Fibroblast of villous mesenchyme (primary cell): ENCODE measurements at places on chromosomes 5 and 9. TPM values are rescaled to one million over a fixed set of nuclear protein-coding genes. Genes with fewer than 3 reads are reported as not detected.
A peak's percentile ranks its signal among the peaks of the same experiment; 100 is the strongest.

Gene OSMR
- total RNA-seq: 89.2 and 114 TPM in 2 replicates

Gene CARTPT
- total RNA-seq: not detected in 2 replicates

Gene GPR151
- total RNA-seq: not detected in 2 replicates

Gene FGF1
- total RNA-seq: 8.7 and 16.0 TPM in 2 replicates

Gene SLC4A9
- not detected in 2 replicates for total RNA-seq

Gene CDC25C
- total RNA-seq: 4.8 and 6.9 TPM in 2 replicates

Gene IFNA17
- total RNA-seq: not detected in 2 replicates

Gene MAST4
- 5.8 and 8.2 TPM in 2 replicates for total RNA-seq

Gene RBM27
- 20.6 and 32.0 TPM in 2 replicates for total RNA-seq

Gene CCDC69
- total RNA-seq: 3.0 and 3.2 TPM in 2 replicates

DNA sequence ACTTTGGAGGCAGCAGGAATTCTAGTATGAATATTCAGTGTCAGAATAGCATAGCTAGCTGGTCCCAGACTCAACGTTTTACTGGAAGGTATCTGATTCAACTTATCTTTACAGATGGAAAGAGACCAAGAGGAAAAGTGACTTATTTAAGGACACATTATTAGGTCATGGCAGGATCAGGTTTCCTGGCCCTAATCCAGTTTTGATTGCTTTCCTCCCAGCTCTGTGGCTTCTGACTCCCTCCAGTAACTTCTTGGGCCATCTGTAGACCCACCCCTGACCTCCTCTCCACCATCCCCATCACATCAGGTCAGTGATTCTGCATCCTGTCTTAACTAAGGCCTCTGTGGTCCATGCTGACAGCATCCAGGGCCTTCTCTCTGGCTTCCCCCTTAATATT lies 38.4 kb downstream of the SH3TC2 start:
- no peak for DNase-seq

- peak; percentile 74 for DNase-seq
Measured at GRCh38 chr5:145856285-145856818, 16.5 kb downstream of the GRXCR2 start.

- peak; percentile 45 for DNase-seq
Measured at GRCh38 chr9:126398403-126399058, 71.9 kb downstream of the MVB12B start.

DNA sequence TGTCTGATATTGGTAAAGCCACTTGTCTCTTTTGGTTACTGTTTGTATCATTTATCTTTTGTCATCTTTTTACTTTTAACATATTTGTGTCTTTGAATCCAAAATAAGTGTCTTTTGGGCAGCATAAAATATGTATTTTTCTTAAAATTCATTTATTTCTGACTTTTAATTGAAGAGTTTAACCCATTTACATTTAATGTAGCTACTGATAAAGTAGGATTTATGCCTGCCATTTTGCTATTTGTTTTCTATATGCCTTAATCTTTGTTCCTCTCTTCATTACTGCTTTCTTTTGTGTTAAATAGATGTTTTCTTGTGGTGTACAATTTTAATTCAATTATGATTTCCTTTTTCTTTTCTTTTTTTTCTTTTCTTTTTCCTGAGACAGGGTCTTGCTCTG lies 60.9 kb downstream of the ESM1 start:
- no peak for DNase-seq

DNA sequence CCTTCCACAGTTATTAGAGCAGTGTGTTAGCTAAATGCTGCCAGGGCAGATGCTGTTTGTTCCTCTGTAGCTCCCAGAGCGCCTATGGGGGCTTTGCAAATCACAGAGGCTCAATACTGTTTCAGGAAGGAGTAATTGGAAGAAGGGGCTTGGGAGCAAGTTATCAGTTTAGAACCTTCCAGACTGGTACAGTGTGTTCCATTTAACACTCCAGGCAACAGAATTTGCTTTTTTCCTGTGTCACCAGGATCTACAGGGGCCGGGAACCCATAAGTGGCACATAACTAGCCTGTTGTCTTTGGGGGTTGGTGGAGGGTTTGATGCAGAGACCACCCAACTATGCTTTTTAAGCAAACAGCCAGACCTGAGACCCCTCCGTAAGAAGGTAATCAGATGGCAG lies 307.3 kb upstream of the KCNN2 start:
- DNase-seq: no peak

DNA sequence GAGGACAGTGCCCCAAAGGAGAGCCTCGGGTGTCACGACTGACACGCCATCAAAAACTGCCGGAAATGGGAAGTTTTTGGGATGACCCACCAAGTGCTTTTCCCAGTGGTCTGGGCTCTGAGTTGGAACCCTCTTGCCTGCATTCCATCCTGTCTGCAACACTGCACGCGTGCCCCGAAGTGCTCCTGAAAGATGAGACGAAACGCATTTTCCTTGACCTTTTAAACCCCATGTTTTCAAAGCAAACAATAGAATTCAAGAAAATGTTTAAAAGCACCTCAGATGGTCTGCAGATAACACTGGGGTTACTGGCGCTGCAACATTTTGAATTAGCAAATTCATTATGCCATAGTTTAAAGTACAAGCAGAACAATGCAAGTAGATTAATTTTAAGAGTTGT lies 92.9 kb downstream of the ANKRD18A start:
- no peak for DNase-seq

DNA sequence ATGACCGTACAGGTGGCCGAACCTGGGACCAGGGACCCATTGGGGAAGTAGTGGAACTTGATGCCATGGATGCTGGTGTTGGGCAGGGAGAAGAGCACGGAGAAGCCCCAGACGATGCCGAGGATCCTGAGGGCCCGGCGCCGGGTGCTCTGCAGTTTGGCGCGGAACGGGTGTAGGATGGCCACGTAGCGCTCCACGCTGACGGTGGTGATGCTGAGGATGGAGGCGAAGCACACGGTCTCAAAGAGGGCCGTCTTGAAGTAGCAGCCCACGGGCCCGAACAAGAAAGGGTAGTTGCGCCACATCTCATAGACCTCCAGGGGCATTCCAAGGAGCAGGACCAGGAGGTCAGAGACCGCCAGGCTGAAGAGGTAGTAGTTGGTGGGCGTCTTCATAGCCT lies 585 bp downstream of the NMUR2 start:
- DNase-seq: no peak

DNA sequence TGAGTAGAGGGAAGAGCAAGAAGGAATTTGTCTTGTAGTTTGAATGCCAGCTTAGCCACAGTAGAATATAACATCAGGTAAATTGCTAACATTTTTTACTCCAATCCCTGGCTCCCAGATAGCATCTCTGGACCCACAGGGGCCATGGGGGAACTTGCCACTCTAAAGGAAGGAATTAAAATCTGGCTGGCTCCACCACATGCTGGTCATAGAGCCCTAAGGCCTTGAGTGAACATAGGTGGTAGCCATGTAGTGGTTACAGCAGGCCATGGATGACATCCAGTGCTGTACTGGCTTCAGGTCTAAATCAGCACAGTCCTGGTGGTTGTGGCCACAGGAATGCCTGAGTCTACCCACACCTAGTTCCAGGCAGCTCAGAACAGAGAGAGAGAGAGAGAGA lies 109.9 kb upstream of the RGMB start:
- no peak for DNase-seq

GRCh38 chr9:75134495-75134894 lies 46.2 kb downstream of the OSTF1 start:
- no peak for DNase-seq

GRCh38 chr5:15518786-15519185 lies 18.8 kb downstream of the FBXL7 start:
- no peak for DNase-seq

DNA sequence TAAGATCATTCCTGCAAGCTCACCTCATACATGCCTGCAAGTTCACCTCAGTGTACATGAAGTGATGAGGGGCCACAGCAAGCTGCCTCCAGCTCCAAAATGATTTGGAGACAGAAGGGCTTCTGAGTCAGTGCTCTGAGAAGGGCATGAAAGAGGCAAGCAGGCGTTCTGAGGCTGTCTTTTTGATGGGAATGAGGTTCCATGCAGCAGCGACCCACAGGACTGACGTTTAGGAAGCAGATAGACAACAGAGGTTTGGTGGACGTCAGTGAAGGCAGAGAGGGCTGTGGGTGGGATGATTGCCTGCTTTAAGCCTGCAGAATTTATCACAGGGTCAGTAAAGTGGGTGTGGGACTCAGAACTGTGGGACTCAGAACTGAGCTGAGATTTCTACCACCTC lies 8.9 kb upstream of the SMIM32 start:
- no peak for DNase-seq

DNA sequence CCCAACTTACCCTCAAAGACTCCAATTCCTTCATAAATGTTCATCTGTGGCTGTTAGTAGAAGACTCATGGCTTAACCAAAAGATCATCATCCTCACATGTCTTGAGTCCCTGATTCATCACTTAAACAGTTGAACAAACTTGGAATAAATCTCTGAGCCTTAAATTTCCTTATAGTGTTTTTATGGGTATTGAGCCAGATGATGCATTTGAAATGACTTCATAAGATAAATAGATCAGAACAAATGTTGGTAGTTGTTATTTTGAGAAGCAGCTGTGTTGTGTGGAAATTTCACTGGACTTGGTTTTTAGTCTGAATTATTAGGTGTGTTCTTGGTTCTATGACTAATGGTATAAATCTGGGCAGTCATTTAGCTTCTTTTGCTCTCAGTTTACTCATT lies 236.2 kb downstream of the NNT start:
- peak; percentile 27 for DNase-seq

- no peak for DNase-seq
Measured at GRCh38 chr5:38883842-38884241, 38.0 kb downstream of the OSMR start.

- no peak for DNase-seq
Measured at GRCh38 chr5:15079566-15079965, 208.0 kb upstream of the ANKH start.

DNA sequence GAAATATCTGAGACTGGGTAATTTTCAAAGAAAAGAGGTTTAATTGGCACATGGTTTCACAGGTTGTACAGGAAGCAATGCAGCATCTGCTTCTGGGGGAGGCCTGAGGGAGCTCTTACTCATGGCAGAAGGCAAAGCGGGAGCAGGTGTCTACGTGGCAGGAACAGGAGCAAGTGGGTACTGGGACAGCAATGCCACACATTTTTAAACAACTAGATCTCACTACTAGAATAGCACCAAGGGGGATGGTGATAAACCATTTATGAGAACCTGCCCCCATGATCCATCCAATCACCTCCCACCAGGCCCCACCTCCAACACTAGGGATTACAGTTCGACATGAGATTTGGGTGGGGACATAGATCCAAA lies 47.6 kb upstream of the HOMER1 start:
- no peak for DNase-seq

GRCh38 chr9:70995511-70995910 lies 125.9 kb downstream of the TRPM3 start:
- DNase-seq: no peak

GRCh38 chr9:87886210-87886932 lies 3.7 kb downstream of the SPATA31E1 start:
- no peak for DNase-seq

DNA sequence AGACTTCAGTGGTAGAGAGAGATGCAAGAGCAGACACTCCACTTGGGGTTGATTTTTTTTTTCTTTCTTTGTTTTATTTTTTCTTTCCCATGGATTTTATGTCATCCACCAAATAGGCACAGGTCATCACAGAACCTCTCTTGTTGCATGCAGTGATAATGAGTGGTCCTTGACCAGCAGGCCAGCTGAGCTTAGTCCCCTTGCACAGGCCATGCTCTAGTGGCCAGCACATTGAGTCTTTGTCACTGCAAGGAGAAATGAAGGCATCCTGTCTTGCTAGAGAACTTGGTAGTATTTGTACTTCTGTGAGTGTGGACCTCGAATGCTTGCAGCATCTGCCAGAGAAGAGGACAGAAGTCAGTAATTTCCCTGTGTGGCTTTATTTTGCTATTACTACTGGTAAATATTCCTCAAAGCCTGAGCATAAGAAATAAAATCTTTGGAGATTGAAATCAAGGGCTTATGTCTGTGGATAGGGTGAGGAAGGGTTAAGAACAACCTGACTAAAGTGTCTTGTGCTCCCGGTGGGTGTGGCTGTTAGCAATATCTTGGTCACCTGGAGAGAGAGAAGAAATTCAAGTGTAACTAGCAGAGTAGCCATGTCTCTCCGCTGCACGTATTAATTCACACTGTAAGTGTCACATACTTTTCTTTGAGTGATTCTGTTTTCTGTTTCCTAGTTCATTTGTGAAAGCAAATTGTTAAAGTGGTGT lies 45.3 kb upstream of the NCS1 start:
- no peak for DNase-seq

DNA sequence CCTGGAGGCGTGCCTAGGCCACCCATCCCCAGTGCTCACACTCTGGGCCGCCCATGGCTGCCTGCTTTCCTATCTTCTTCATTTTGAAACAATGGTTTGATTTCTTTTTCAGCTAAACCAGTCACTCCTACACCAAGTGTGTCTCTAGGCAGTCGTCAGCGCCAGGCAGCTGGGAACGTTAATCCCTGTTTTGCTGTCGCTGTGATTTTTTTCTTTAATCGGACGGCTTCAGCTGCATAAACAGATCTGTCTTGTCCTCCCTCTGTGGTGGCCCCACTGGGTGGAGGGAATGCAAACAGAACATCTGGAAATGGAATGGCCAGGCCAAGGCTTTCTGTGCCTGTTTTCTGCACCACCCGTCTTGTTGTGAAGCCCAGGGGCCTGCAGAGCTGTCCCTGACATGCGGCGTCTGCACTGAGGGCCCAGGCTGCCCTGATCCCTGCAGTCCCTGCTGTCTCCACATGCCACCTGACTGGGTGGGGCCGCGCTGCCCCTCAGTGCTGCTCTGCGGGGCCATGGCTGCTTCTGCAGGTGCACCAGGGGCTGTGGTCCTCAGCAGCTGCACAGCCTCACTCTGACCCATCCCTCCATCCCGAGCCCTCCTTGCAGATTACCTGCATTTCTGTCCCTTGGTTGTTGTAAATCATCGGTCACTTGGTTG lies 51.5 kb downstream of the WNK2 start:
- DNase-seq: peak; percentile 11

DNA sequence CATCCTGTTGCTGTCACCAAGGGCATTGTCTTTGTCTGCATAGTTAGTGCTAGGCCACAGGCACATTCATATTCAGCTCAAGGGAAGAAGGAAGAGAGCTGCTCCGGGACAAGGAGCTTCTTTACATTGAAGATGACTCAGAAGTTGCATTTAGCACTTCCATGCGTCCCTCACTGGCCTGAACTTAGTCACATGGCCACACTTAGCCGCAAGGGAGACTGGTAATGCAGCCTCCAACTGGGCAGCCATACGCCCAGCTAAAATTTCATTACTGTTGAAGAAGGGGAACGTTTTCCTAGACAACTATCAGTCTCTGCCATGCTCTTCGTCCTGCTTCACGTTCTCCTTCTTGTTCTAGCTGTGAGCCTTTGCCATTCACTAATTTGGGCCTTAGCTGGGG lies 20.0 kb downstream of the ACTL7B start:
- no peak for DNase-seq

DNA sequence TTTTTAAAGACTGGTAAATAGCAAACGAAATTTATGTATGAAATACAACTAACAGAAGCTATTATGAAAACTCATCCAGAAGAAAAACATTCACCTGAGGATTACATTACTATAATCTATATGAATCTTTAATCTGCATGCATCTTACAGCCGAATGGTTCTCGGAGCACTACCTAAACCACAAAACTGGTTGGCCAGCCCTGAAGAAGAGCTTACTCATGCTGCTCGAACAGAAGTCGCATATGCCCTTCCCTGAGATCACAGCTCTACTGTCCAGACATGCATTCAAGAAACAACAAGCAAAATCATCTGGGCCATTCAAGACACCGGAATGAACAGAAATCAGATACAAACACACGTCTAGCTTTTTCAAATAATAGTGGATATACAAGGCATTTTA lies 931.0 kb upstream of the DMAC1 start:
- no peak for DNase-seq
